Panc1 (cell line): ENCODE measurements at places on chromosomes 2 and 18.

GRCh38 chr2:119674711-119675500, 4.1 kb upstream of the TMEM177 start:
- DNase-seq: no peak

DNA sequence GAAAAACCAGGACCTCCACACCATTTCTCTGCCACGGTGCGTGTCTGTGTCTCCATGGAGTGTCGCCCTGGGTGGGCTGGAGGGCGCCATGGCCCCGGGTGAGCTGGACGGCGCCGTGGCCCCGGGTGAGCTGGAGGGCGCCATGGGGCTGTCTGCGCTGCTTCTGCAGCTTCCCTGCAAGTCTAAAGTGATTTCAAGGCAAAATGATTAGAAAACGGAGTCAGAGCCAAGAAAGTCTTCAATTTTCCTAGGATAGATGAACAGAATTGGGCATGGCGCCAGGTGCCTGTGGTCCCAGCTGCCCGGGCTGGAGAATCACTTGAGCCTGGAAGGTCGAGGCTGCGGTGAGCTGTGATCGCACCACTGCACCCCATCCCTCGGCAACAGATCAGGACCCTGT, 27.7 kb upstream of the NFATC1 start:
- DNase-seq: no peak

- DNase-seq: no peak
These were observed 30.6 kb downstream of the HS1BP3 start for GRCh38 chr2:20620271-20620681.

GRCh38 chr2:47214990-47215389, 59.9 kb upstream of the STPG4 start:
- no peak for DNase-seq

DNA sequence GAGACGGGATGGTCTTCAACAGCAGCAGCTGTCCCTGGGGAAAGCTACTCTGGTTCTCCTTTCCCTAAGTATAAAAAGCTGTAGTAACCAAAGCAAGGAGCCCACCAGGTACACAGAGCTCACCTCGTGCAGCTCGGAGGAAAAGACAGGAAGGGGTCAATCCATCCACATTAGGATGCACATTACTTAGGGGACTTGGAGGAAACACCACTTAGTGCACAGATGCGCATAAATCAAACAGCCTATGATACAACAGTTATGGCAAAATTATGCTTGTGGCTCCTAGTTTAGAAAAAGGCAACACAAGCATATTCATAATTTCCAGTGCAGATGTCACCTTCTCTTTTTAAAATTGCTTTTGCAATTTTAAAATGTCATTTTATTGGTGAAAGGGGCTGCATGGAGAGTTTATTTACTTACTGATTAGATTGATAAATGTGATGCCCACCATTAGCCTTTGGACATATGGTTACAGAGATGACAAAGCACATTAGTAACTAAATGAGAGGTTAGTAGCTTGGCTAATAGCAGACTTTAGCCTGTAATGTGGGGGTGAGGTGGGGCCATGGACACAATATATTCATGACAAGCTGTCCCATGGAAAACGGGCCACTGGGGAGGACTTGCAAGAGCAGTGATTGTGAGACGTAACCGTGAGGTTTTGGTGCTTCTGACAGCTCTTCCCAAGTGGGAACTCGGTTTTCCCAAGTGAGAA, 199.8 kb downstream of the MYT1L start:
- DNase-seq: no peak
